DMS153 (cell line): ENCODE measurements at places on chromosomes 3 and 15.

DNA sequence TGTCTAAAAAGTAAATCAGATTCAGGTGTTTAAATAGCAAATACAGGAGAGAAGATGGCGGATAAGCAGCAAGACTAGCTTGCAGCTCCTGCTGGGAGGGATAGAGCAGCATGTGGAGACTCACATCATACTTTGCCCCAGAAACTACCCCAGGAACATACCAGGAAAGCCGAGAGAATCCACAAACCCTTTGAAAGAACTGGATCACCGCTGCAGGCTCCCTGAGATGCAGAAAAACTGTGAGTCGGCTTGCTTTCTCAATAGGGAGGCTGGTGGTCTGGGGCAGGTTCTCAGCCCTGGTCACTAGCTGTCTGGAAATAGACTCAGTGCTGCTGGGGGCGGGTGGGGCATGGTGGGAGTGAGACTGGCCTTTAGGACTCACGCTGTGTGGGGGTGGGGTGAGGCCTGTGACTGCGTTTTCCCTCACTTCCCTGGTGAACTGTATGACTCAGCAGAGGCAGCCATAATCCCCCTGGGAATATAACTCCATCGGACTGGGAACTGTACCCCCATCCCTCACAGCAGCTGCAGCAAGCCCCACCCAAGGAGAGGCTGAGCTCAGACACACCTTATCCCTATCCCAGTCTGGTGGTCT, 142.8 kb downstream of the CNTN6 start:
- DNase-seq: no peak

DNA sequence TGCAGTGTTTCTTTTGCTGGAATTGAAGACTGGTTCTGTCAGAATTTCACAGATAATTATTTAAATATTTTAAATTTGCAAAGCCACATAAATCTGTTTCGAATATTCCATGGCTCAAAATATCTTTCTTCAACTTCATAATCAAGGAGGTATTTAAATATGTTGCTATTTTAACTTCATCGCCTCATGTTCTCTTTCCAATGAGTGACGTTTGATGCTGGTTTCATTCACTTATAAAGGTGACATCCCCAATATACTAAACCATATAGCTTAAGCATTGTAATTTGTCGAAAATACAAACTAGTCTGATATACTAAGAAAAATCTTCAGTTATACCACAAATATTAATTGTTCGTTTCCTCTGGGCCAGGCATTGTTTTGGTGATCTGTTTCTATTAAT, 22.5 kb downstream of the MBNL1 start:
- no peak for DNase-seq

GRCh38 chr3:64224826-64225610, at the start of gene PRICKLE2:
PRICKLE2 (minus strand) TSS chr3:64225466; CDS start chr3:64198927, 26,539 bp downstream.
- DNase-seq: no peak

DNA sequence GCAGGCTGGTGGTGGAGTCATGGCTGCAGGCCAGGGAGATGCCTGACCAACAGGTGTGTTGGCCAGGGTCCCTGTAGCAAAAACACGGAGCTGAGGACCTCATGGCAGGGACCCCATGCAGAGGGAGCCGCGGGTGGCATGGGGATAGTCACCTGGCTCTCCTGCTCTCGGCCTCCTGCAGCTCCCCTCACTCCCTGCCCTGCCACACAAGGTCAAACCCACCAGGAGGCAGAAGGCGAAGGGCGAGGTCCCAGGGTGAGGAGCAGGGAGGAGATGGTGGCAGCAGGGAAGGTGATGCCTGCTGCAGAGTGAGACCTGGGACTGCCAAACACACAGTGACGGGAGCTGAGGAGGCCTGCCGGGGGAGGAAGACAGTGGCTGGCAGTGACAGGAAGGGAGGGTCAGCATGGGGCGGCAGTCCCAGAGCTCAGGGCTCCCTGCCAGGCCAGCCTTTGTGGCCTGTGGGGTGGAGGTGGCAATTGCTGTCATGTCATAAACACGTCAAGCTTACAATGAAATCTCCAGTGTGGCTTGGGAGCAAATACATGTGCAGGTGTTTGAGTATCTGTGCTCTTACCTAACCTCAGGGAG, 144.3 kb downstream of the TJP1 start:
- peak; percentile 68 for DNase-seq

DNA sequence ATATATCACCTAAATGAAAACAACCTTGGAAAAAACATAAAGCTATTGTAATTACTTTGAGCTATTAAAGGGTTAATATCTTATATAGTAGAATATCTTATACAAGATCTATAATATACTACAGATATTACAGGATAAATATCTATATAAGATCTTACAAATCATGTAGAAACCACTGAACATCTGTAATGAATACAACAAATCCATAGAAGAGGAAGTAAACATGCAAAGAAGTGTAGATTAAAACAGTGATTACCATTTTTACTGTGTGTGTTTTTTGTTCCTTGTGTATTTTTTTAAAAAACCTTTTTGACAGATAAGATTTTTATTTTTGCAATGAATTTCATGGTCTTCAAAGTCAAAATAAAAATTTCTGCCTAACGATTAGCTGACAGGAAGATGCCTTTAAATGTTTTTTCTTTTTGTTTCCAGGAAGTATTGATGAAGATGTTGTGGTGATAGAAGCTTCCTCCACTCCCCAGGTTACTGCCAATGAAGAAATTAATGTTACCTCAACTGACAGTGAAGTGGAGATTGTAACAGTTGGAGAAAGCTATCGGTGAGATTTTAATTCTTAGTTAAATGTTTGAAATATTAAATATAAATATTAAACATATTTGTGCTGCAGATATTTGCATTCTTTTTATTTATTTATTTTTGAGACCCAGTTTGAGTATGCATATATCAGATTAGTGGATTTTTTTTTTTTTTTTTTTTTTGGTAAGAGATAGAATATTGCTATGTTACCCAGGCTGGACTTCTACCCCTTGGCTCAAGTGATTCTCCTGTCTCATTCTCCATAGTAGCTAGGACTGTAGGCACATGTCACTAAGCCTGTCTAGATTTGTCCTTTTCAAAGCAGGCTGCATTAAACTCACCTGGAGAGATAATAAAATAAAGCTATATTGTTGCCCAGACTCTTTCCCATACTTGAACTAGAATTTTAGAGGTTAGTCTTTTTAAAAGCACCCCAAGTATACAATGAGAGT, 52.8 kb upstream of the CCNB2 start:
- DNase-seq: no peak

DNA sequence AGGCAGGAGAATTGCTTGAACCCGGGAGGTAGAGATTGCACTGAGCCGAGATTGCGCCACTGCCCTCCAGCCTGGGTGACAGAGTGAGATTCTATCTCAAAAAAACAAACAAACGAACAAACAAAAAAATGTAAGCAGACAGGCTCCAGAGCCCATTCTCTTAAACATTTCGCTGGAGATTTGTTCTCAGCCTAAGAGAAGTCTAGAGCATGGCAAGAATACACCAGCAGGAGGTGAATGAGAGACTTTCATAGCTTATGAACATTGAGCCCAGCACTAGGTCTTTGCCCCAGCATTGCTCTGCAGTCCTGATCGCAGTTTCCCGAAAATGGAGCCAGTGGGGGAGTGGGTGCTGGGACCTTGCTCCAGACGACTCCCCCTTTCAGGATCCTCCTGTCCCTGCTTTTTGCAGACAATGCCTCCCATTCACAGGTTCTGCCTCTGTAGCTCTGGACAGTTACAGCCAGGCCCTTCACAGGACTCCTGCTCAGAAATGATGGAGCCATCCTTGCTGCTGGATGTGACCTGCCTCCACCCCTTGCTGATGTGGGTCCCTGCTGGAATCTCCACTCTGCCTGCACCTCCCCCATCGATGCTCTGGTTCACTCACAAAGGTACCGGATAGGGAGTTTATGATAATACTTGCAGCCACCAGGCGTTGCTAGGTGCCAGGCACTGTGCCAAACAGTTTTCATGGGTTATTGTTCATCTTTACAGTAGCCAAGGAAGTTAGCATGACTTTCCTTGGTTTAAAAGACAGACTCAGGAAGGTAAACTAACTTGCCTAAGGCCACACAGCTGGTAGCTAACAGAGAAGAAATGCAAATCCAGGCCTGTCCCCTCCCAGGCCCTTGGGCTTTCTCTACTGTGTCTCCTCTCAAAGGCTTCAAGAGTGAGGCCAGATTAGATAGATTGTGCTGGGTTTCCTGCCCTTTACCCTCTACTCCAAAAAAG, 329.7 kb upstream of the TLE3 start:
- no peak for DNase-seq

- DNase-seq: no peak
Observed at GRCh38 chr3:44206862-44207652, 34.6 kb upstream of the TOPAZ1 start.

- DNase-seq: no peak
Observed at GRCh38 chr15:48928877-48929538, 34.7 kb downstream of the SHC4 start.

DNA sequence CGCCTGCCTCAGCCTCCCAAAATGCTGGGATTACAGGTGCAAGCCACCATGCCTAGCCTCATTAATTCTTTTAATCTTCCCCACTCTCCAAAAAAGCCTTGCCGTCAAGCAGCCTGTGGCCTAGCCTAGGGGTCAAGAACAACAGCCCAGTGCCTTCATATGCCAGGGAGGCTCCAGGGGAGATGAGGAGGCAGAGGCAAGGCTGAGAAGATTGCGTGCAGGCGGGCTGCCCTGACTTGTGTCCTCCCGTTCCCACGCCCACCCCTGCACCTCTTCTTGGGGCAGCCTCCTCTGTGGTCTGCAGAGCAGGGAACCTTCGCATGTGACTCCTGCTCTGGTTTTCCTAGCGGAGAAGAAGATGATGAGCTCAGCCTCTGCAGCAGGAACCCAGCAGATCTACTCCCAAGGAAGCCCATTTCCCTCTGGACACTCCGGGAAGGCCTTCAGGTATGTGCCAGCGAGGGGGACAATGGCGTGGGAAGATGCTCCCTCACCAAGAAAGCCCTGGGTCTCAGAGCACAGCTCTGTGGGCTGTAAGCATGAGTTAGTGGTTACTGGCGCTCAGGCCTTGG, 118.5 kb upstream of the ABHD17C start:
- no peak for DNase-seq

DNA sequence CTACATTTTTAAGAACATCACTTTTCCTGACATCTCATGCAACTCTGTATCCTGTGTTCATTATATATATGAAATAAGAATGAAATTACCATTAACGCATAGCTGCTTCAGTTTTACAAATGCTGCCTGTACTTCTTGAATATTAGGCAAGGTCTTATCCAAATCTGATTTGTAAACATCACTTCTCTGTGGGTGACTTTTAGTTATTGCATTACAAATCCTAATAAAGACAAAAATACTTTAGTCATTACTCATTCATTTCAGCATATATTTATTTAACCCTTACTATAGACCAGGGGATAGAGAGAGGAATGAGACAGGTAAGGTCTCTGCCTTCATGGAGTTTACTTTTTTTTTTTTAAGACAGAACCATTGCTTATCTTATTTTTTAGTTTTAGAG, 36.8 kb downstream of the MTMR10 start:
- no peak for DNase-seq

DNA sequence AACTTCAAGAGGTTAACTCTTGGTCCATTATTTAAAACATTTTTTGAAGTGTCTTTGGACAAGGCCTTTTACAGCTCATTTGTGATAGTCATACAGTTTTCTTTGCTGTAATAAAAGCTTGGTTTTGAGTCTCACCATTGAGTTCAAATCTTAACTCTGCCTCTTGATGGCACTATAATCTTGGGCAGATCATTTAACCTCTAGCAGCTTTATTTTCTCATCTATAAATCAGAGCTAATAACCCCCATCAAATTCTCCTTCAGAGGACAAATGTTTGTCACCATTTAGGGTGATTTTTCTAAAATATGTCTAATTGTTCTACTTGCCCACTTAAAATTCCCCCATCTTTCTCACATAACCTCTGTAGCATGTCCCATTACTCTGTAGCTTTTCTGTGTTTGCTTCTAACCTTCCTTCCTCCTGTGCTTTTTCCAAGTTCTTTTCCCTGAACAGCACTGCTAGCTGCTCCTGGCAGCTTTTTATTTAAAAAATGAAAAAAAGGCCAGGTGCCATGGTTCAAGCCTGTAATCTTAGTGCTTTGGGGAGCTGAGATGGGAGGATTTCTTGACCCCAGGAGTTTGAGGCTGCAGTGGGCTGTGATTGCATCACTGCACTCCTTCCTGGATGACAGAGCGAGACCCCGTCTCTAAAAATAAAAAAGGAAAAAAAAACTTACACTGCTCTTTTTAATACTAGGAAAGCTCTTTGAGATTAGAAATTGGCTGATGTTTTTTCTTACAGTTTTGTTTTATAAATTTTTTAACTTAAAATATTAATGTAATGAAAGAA, 28.5 kb downstream of the UBE2E1 start:
- no peak for DNase-seq

GRCh38 chr3:32419742-32420125, 28.1 kb downstream of the CMTM7 start:
- DNase-seq: no peak

DNA sequence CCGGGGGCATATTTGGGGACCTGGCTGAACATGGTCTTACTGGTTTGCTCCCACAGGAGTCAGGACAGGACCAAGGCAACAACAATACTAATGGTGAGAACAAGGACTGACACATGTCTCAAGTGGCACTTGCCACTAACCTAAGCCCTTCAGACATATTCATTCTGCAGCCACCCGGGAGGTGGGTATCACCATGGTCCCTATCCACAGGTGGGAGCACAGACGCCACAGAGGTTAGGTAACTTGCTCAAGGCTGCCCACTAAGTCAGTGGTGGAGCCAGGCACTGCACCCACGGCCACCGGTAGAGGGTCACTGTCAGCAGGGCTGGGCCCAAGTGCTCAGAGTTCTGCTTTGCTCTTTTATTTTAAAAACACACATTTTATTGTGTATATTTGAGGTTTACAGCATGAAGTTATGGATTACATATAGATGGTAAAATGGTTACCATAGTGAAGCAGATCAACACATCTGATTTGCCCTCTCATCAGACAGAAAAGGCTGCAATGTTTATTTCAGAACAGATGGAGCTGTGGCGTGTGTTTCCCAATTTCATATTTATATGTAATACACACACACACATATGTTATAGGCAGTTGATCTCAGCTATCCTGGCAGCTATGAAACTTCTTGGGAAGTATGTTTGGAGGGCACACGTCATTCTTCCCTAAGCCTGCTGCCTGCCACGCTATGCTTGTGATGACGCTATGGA, 30.0 kb upstream of the SLC41A3 start:
- DNase-seq: no peak

DNA sequence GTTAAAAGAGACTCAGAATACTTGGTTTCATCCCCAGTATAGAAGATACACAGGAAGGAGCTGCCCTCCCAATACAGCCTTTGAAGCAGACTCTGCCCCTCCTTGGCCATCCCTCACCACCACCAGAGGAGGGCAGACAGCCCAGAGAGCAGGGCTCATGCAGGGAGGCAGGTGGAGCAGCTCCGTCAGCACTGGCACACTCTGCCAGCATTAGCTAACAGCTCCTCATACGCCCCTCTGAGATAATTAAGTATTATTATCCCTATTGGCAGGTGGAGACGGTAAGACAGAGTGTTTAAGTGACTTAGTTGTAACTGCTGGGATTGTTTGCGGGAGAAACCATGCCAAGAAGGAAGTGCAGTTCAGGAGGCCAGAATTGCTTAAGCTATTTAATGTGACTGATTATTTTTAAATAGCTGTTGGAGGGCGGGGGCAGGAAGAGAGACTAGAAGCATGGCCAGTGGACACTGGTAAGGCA, 434.0 kb downstream of the EPHB1 start:
- DNase-seq: peak; percentile 92
